ENCODE measurements at places on chromosomes 4 and X. TPM values are rescaled to one million over a fixed set of nuclear protein-coding genes. Genes with fewer than 3 reads are reported as not detected.

The ANOS1 gene
- 0.20 TPM for polyA plus RNA-seq

DNA sequence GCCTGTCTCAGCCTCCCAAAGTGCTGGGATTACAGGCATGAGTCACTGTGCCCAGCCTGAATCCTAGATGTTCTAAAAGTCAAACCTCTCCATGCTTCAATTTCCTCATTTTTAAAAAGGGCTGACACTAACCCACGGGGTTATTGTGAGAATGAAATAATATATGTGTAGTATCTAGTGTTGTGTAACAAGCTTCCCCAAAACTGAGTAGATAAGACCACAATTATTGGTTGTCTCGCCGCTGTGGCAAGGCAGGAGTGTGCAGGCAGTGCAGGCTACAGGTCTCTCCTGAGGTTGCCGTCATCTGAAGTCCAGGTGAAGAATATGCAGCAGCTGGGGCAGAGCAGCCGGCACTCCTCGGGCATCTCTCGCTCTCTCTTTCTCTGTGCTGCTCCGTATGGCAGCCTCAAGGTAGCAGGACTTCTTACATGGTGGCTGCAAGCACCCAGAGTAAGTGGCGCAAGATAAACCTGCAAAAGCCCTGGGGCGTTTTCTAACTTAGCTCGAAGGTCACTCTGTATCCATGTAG, 30.9 kb downstream of the RAB33B start:
- no peak for DNase-seq

The HELT gene
- not detected for polyA plus RNA-seq

- no peak for DNase-seq
These were observed 12.1 kb upstream of the TENM3 start for GRCh38 chr4:182231080-182231479.

The GPM6B gene
- polyA plus RNA-seq, result 2.6 TPM
